ENCODE measurements at places on chromosomes 7 and 10. TPM values are rescaled to one million over a fixed set of nuclear protein-coding genes. Genes with fewer than 3 reads are reported as not detected.

DNA sequence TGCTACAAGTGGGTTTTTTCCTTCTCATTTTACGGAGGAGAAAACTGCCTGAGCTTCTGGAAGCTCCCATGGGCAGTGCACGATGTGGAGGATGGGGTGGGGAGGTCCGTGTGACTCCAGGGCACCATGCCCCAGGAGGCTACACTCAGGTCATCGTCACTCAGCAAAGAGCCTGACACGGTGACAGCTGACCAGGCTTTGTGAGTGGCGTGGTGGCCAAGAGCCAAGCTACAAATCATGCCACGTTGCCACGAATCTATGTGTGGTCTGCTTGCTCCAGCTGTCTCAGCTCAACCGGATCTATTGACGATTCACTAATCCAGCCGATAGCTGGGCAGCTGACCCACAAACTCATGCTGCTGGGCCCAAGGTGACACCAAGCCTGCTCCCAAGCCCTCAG lies 27.6 kb upstream of the C10orf71 start:
- no peak for DNase-seq

DNA sequence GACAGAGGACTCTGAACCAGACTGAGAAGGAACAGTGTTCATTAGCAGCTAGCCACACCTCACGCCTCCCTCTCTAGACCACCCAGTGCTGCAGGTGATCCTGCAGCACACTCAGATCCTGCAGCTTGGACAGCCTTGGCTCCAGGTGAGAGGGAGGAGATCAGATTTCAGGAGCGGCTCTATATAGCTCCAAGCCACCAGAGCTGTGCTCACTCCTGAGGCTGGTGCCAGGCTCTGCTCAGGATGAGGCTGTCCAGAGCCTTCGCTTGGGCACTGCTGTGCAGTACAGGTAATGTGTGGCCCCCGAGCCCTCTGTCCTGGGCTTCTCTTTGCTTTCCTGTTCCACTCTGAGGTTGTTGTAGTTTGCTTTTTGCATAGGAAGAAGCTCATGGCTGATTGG lies 42.4 kb downstream of the C10orf120 start:
- DNase-seq, result no peak

- DNase-seq, result no peak
These were observed 99.0 kb downstream of the KIAA1217 start for GRCh38 chr10:24307696-24308485.

DNA sequence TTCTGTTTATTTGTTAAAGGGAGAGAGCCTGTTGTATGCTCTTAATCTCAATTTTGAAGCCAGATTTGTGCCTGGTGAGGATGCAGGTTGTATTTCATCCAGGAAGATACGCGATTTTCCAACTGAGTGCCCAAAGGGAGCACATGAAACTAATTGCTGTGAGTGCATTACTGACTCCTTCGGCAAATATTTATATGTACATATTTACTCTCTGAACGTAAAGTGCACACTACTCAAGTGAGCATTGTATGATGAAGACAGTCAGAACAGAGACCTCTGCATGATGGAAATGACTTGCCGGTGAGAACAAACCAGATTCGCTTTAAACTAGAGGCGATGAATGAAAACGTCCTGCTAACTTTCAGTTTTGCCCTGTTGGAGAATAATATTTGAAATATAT lies 130.1 kb downstream of the MALRD1 start:
- DNase-seq, result no peak

- no peak for DNase-seq
These were observed 31.9 kb upstream of the AHR start for GRCh38 chr7:17266565-17266964.

Gene PDZD7
- total RNA-seq, result 1.1 TPM

DNA sequence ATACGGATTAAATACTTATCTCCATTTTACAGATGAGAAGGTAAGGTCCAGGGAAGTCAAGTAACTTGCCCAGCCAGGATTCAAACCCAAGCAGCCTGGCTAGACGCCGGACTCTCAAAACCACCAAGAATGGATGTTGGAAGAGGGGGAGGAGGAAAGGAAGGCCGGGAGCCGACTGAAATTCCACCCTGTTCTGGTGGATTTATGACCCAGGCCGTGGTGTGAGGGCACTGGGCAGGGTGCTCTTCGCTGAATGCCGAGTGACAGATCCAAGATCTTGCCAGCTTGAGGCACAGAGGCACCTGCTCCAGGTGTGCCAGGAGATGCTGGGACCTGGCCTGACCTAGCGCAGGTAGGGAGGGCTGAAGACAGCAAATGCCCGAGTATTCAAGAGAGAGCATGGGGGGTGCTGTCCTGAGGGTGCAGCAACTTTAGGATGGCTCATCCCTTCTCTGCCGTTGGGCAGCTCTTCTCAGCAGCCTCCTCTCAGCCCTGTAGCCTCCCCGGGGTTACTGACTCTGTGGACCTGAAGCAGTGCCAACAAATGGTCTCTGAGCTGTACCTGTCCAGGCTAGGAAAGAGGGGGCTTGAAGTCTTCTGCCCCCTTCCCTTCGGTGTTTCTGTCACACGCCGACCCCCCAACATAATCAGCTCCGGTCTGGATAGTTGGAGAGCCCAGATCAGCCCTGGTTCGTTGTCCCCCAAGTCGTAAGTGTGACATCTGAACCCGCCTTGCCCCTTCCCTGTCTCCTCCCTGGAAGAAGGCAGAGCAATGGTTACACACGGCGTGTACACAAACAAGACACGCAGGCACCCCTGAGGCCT lies 713 bp downstream of the LOXL4 start:
- peak; percentile 10 for DNase-seq

Gene C7orf25
- total RNA-seq, result 6.1 TPM

Gene SPOCK2
- total RNA-seq, result not detected

Gene KEL
- total RNA-seq, result not detected

DNA sequence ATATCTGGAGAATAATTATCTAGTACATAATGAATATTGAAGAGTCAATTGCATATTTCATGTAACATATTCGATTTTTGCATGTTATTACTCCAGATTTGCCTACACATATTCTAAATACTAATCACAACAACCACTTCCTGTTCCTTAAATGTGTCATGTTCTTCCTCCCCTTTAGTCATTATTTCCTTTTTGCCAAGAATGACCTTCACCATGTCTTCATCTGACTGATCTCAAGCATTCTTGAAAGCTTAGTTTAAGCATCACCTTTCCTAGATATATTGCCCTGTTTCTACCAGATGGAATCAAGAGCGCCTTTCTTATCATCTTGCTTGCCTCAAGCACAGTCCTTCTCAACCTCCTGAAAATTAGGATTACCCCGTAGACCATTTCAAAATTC lies 23.5 kb upstream of the MEOX2 start:
- DNase-seq, result no peak

DNA sequence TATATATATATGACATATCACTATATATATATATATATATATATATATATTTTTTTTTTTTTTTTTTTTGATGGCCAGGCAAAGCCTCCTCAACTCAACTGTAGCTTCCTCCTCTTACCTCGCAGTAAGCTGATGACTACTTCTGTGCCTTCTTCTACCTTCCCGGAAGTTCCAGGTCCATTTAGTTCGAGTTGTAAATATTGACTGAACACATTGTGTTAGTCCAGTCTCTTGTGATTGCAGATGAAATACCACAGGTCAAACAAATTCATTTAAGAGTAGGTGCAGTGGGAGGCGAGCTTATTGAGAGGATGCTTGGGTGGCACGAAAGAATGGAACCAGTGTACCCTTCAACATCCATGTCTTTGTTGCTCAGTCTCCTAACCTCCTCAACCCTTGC lies 144.6 kb downstream of the ST7 start:
- DNase-seq, result no peak

- peak; percentile 78 for DNase-seq
These were observed 55.9 kb downstream of the UPF2 start for GRCh38 chr10:11986593-11987216.

- peak; percentile 99 for DNase-seq
These were observed 17.1 kb upstream of the CPA1 start for GRCh38 chr7:130363026-130363847.

GRCh38 chr10:44898665-44899064 lies 12.5 kb upstream of the TMEM72 start:
- no peak for DNase-seq

DNA sequence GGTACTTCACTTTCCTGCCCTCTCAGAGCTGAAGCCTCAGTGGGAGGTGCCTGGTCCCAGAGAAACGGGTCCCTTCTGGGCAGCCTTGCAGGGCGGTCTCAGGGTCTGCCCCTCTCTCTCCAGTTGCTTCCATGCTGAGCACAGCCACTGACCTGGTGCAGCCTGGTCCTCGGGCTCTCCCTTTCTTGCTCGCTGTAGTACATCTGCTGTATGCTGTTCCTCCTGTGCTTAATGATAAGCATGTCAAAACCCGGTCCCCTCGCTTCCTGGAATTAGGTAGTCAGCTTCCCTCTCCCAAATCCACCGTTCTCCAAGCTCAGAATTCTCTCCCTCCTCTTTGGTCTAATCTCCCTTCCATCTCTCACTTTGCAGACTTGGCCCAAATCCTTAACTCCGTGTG lies 11.0 kb upstream of the HPS1 start:
- no peak for DNase-seq

DNA sequence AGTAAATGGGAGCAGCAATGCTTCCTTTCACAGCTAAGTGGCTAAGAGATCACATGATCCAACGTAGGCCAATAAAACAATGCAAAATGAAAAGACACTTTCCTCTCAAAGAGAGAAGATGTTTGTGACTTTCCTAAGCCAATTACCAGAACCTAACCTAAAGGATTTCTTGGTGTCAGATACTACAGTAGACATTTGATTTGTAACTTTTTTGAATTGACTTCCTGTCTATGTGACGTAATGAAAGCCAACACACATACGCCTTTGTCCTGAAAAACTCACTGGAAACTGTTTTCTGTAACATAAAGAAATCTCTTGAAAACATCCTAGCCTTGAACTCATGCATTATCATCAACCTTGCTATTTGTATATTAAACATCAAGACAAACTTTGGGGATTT lies 417.1 kb downstream of the GPAM start:
- DNase-seq, result no peak

All from HFFc6 (cell line).